ENCODE measurements at places on chromosomes 1 and 21.

DNA sequence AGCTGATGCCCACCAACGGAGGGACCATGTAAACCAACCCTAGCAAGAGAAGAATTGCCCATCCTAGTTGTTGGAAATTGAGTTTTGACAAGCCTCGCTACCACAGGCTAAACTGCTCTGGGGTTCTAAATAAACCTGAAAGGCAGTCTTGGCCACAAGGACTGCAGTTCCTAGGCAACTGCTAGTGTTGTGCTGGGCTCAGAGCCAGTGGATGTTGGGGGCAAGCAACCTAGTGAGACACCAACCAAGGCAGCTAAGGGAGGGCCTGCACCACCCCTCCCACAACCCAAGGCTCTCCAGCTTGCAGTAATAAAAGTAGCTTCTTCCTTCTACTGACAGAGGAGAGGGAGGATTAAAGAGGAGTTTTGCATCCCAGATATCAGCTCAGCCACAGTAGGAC, 102.4 kb upstream of the PKN2 start:
- DNase-seq = no peak

DNA sequence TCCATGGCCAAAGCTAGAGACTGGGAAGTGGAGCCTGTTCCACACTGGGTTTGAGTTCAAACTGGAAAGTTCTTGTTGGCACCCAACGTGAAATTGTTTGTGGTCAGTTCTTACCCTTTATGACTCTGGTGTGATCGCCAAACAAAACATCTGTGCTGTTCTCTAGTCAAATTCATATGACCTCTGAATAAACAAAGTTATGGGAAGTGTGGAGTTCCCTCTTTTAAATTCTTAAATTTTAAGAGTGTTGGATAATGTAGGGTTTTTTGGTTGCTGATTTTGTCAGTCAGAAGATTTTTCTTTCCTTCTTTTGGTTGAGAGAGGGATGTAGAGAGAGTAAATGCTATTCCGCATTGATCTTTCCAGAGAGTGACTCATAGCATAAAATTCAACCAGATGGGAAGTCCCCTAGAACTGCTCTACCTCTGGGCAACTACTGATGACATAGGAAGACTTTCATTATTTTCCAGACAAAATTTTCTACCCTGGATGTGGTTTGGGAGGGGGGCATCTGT, 36.4 kb downstream of the CHML start:
- DNase-seq = peak; percentile 85

- DNase-seq = no peak
Observed at GRCh38 chr1:237041461-237041794, 556 bp upstream of the RYR2 start.

- peak; percentile 60 for DNase-seq
Observed at GRCh38 chr21:36630485-36631206, 68.3 kb upstream of the SIM2 start.

- no peak for DNase-seq
Observed at GRCh38 chr1:20184997-20185833, 681 bp upstream of the UBXN10 start.

DNA sequence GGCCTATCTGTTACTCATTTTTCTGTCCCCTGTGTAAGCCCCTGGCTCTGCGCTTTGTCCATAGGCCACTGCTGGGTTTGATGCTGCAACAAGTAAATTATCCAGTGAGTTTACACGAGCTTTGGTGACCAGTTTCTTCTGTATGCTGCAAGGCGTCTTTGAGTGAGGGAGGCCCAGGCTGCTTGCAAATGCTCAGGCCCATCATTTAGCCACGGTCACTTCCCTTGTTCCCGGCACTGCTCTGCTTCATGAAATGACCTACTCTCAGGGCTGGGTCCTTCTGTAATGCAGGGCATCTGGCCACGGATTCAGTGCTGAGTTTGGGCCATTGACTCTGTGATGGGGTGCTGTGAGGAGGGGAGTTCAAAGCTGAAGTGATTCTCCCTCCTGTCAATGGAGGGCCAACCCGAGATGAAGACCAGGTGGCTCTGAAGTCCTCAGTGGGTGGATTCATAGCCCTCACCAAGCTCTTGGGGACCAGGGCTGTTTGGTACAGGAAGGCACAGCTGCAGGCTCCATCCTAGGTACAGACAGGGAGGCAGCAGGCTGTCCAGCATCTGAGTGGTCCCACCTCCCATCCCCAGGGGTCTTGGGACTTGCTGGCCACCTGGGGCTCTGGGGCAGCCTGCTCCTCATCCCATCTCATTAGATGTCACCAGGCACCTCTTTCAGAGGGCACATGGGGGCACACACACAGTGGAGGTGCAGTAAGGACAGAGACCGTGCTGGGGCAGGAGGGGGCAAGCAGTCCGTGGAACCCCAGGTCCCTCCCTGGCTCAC, 21.7 kb downstream of the LHX4 start:
- DNase-seq = no peak

- DNase-seq = peak; percentile 68
Observed at GRCh38 chr1:33088119-33088906, 7.4 kb downstream of the AZIN2 start.

- peak; percentile 58 for DNase-seq
Observed at GRCh38 chr1:25053576-25054250, 123.6 kb upstream of the RUNX3 start.

- no peak for DNase-seq
Observed at GRCh38 chr1:55618199-55618598, 403.0 kb upstream of the USP24 start.

GRCh38 chr1:211537253-211537652, 41.7 kb downstream of the SLC30A1 start:
- no peak for DNase-seq

DNA sequence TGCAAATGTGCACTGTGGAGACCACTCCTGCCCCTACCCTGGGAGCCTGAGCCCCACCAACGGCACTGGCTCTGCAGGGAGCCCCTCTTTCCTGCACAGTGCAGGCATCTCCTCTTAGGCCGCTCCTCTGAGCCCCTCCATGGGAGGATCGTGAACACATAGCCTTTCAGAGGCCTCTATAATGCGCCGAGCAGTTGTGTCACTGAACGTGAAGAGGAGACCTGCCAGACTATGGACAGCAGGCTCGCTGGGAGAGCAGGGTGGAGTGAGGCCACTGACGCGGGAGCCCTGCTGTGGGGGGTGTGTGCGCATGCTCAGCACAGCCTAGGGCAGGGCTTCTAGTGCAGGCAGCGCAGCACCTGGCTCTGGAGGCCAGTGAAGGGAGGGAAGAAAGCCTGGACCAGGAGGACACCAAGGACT, 151.3 kb upstream of the COL6A1 start:
- DNase-seq = no peak

DNA sequence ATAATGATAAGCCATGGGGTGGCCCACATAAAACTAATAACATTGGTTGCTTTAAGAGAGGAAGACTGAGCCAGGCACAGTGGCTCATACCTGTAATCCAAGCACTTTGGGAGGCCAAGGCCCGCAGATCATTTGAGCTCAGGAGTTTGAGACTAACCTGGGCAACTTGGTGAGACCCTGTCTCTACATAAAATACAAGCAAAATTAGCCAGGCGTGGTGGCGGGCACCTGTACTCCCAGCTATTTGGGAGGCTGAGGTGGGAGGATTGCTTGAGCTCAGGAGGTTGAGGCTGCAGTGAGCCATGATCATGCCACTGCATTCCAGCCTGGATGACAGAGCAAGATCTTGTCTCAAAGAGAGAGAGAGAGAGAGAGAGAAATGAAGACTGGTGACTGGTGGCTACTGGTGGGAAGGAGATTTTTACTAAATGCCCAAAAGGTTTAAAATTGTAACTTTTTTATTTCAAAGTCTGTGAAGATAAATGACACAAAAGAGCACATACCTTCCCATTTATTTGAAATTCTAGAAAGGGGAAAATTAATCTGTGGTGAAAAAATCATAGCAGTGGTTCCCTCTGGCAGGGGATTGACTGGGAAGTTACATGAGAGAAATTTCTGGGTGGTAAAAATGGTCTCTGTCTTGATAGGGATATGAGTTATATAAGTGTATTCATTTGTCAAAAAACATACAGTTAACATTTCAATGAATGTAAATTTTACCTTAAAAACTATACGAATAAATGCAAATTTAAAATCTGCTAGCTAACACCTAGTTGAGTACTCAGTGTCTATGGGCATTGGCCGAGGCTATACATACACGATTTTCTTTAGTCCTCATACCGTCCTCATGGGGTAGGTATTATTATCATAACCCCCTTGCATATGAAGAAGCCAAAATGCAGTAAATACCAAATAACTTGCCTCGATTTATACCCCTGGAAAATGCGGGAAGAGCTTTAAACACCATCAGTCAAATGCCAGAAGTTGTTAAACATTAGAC, 2.2 kb upstream of the NBPF1 start:
- DNase-seq = no peak

DNA sequence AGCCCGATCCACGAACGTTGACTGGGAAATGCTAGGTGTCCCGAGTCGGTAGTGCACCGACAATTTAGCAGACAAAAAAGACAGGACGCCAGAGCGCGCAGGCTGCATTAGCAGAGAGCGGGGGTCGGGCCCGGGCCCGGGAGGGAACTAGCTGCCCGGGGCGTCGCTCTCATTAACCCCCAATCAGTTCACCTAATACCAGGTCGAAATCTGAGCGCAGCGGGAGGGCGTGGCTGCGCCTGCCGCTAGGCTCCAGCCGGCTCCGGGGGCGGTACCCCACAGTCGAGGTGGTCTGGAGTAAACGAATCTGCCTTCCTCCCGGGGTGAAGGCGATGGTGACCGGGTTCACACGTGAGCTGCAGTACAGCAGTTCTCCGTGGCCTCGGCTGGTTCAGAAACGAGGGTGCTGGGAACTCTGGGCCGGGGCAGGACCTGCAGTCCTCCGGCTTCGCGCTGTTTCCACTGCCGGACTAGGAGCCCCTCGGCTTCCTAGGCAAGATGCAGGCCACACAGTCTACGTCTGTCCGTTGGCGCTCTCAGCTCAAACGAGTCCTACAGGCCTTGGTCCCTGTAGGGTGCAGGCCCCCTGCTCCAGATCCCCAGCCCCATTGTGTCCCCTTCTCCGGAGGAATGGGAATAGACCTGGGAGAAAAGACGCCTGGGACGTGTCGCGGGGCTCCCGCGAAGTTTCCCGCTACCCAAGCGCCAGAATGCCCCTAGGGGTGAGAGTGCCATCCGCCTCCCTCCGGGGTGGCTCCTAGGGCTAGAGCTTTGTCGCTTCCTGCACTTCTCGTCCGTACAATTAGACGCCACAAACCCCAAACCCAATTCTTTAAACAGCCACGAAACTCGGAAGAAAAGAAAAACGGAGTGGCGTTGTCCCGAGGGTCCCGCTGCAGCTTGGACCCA, 2.0 kb downstream of the GFI1 start:
- peak; percentile 47 for DNase-seq

DNA sequence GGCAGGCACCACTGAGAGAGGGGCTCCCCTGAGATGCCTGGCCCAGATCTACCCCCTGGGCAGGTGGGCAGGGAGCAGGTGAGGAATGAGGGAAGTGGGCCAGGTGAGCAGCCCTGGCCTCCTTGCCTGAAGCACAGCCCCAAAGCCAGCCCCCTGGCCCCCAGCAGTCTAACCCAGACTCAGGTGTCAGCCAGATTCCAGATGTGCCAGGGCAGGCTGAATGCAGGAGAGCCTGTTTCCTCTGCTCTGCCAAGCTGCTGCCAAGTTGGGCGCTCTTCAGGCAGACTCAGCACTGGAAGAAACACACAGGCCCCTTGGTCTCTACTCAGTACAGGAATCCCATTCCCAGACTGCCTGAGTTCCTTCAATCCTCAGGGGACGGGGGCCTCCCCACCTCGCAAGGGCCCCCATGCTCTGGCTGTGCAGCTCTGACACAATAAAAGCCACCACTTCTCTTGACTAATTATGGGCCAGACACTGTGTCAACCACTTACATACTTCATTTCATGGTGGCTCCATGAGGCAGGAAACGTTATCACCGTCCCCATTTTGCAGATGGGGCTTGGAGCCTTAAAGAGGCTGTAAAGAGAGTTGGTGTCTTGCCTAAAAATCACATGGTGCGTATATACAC, 20.4 kb downstream of the ARHGEF19 start:
- no peak for DNase-seq

DNA sequence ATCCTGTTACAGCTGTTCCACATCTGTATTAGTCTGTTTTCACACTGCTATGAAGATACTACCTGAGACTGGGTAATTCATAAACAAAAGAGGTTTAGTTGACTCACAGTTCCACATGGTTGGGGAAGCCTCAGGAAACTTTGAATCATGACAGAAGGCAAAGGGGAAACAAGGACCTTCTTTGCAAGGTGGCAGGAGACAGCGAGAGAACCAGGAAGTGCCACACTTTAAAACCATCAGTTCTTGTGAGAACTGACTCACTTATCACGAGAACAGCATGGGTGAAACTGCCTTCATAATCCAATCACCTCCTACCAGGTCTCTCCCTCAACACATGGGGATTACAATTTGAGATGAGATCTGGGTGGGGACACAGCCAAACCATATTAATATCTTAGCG, 110.3 kb upstream of the TRABD2B start:
- DNase-seq = peak; percentile 3

- no peak for DNase-seq
Observed at GRCh38 chr1:17768651-17769241, 13.6 kb downstream of the ACTL8 start.

- DNase-seq = no peak
Observed at GRCh38 chr1:70714149-70714548, 303.1 kb downstream of the CTH start.

- DNase-seq = no peak
Observed at GRCh38 chr1:154784924-154785531, 85.1 kb downstream of the KCNN3 start.

DNA sequence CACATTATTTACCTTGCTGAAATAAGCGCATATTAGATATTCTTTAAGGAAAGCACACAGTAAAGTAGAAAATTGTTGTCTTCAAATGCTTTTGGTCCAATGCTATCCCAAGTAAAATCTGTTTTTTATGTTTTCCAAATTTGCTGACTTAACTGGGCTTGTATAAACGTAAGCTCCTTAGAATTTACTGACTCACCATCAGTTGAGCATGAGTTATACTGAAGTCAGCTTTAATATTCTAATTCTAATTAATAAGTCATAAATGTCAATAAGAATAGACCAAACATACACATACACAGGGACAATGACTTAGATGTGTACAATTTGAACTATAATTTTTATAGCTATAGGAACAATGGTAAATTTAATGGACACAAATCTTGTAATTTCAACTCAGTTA, 319.2 kb downstream of the TPR start:
- DNase-seq = no peak

- no peak for DNase-seq
Observed at GRCh38 chr21:44805226-44805625, 3.6 kb upstream of the UBE2G2 start.

DNA sequence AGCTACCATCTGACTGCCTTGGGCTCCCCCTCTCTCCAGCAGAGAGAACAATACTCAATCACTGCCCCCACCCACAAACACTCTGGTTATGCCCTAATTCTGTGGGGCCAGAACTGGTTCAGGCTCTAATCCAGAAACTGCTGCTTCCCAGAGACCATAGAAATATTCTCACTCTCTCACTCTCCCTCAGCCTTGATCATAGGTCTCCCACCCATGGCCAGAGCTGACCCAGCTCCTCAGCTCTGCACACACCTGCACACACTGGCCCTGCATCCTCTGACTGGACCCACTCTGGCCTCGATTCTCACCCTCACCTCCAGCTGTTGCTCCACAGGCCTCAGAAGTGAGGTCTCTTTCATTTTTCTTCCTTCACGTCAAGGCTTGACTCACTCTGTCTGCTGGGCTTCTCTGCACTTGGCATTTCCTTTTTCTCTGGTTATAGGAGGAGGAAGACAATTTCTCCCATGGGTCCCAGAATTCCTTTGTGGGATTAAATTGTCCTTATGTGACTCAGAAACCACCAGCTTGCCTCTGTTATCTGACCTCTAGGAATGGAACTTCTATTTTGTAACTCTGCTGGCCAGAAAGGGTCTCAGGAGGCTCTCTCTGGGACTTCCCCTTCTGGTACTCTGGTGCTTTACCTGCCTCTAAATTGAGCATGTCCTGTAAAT, 15.6 kb upstream of the ZMYM6 start:
- DNase-seq = no peak

Data from suppressor macrophage (primary cell).